Glutamatergic neuron (in vitro differentiated cells): ENCODE measurements at places on chromosomes 5 and 9. TPM values are rescaled to one million over a fixed set of nuclear protein-coding genes. Genes with fewer than 3 reads are reported as not detected.

The TRMT10B gene
- 8.8 TPM for total RNA-seq

The CER1 gene
- total RNA-seq: 3.0 TPM

The BHMT2 gene
- total RNA-seq: not detected

The SELENOP gene
- total RNA-seq: 0.61 TPM

The C5orf58 gene
- total RNA-seq: not detected

The LCN15 gene
- total RNA-seq: 1.9 TPM

The UBE2D2 gene
- 188 TPM for total RNA-seq

The RELL2 gene
- total RNA-seq: 12.6 TPM

The CA9 gene
- total RNA-seq: not detected

The ADAMTSL2 gene
- total RNA-seq: 1.3 TPM

The AHRR gene
- 2.0 TPM for total RNA-seq

The KIAA0825 gene
- total RNA-seq: 1.2 TPM

The PCDHB11 gene
- 10.6 TPM for total RNA-seq

The OR1J2 gene
- not detected for total RNA-seq

The SLC34A3 gene
- total RNA-seq: not detected

The PCDHGA1 gene
- total RNA-seq: 4.6 TPM

The RAB14 gene
- total RNA-seq: 50.7 TPM

The OTP gene
- 0.17 TPM for total RNA-seq

The PCDHB16 gene
- total RNA-seq: 20.1 TPM

The ZNF483 gene
- 6.5 TPM for total RNA-seq

The GFI1B gene
- not detected for total RNA-seq

The ZDHHC11 gene
- total RNA-seq: 73.0 TPM

The LCN1 gene
- total RNA-seq: not detected

The IFNA13 gene
- not detected for total RNA-seq

The ELAVL2 gene
- total RNA-seq: 384 TPM

The PCDHA9 gene
- 18.9 TPM for total RNA-seq

The NUTM2G gene
- not detected for total RNA-seq

The PCDHGB5 gene
- 9.3 TPM for total RNA-seq

The GBGT1 gene
- total RNA-seq: 1.3 TPM

The TCERG1 gene
- 122 TPM for total RNA-seq

The PCDHB7 gene
- 3.4 TPM for total RNA-seq

The ARL14EPL gene
- not detected for total RNA-seq

The FST gene
- total RNA-seq: 0.98 TPM

The PRDM9 gene
- not detected for total RNA-seq

The PCAT7 gene
- 16.4 TPM for total RNA-seq

The KIF20A gene
- 8.7 TPM for total RNA-seq

The MYORG gene
- total RNA-seq: 4.6 TPM

The PCDHGA11 gene
- total RNA-seq: 12.5 TPM

The SH2D3C gene
- 71.7 TPM for total RNA-seq

The SOHLH1 gene
- total RNA-seq: not detected
